Right ventricle myocardium superior (tissue), 1 donor: ENCODE measurements at places on chromosomes 2 and 18. TPM values are rescaled to one million over a fixed set of nuclear protein-coding genes. Genes with fewer than 3 reads are reported as not detected.
A peak's percentile ranks its signal among the peaks of the same experiment; 100 is the strongest.

DNA sequence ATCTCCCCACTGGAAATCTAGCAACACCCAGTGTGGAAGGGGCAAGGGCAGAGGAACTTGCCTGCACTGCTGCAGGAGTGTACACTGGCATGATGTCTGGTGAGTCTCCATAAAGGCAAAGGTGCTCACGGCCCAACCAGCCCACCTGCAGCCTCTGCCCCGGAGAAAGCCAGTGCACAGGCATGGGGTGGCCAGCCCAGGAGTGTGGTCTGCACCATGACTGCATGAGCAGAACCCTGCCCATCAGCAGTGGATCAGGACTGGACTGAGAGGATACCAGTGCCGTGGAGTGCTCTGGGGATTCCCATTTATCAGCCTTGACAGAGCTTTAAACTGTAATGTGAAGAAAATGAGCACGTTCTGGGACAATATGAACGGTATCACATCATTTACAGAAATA is 342.6 kb upstream of the HS6ST1 start:
- no peak for DNase-seq

CYBRD1 gene
- total RNA-seq, result 58.3 TPM

KCNF1 gene
- total RNA-seq, result not detected

DNA sequence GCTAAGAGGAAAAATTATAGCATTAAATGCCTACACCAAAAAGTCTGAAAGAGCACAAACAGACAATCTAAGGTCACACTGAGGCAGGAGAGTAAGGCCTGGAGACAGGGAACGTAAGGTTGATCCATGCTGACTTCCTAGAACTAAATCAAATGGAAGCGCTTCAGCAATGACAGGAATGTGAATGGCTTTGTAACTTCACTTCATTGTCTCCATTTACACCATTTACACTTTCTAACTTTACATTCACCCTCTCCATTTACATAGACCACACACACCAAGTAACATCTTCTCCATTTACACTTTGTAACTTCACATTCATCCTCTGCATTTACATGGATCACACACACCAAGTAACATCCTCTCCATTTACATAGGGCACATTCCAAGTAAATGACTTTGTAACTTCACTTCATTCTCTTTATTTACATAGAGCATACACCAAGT is 103.1 kb upstream of the SPATS2L start:
- DNase-seq, result no peak

GRCh38 chr18:49021433-49022129 is 70.8 kb upstream of the SMAD7 start:
- DNase-seq, result peak; percentile 68

- no peak for DNase-seq
These were observed 56.6 kb downstream of the FAM228A start for GRCh38 chr2:24231461-24231881.

DNA sequence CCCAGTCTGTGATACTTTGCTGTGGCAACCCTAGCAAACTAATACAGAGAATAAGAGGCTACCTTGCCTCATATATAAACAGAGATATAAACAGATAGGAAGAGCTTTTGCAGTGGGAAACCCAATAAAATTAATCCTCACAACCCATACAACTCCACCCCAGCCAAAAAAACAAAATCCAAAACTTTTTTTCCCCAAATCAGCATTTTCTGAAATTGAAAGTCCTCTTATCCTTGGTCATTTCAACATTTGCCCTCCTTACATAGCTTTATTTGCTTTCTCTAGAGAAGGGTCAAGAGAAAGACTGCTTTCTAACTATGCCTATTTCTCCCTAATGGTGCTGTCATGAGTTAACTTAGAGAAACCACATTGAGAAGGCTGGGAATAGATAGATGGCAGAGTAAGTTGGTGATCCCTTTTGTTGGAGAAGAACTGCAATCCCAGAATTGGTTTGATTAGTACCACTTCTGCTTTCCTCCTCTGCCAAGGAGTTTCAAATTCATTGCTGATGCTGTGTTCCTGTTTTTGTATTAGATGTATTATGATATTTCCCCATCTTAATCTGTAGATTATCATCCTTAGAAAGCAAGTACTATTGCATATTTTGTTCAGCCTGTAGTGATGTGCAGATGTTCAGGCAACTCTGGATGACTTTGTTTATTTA is 76.5 kb upstream of the B3GNT2 start:
- no peak for DNase-seq

DNA sequence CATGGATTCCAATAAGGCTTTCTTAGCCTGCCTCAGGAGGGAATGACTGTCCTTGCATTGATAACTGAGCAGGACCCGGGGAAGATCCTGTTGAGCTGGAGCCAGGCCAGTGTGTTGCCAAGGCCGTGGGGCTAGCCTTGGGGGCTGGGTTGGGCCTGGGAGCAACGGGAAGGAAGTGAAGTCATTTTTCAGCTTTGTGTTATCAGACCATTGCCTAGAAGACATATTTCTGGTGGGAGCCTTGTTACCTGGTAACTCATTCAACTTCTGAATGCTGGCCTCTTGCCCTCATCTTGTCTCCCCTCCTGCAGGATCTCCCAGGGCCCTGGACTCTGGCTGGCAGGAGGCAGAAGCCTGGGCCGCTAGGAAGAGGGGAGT is 92.7 kb upstream of the MGAT5 start:
- DNase-seq, result peak; percentile 62

- DNase-seq, result no peak
These were observed 148.0 kb upstream of the KCTD1 start for GRCh38 chr18:26696308-26696707.

RND3 gene
- total RNA-seq, result 20.4 TPM

OTOS gene
- not detected for total RNA-seq

DNA sequence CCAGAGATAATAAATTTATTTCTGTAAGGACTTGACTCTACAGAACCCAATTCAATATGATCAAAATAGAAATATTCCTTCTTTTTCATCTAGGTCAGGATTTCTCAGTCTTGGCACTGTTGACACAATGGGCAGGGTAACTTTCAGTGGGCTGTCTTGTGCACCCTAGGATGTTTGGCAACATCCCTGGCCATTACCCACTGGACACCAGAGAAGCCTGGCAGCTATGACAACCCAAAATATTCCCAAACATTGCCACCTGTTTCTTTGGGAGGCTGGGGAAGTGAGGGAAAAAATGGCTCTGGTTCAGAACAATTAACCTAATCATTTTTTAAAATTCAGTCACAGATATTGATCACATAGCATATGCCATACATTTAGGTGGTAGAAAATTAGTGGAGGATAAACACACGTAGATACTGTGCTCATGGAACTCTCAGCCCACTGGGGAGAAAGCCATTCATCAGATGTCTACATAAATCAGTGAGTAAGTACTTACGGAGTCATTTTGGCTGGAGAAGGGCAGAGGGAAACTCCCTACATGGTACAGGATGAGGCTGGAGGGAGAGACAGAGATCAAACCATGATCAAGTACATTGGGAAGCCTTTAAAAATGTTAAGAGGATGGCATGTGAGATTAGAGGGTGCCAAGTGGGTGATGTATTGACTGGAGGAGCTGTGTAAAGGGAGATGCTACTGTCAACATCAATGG is 718 bp upstream of the TNP1 start:
- no peak for DNase-seq

GRCh38 chr2:189858291-189858690 is 74.0 kb downstream of the PMS1 start:
- no peak for DNase-seq

GRCh38 chr2:142875010-142875409 is 2.5 kb upstream of the KYNU start:
- DNase-seq, result no peak

DNA sequence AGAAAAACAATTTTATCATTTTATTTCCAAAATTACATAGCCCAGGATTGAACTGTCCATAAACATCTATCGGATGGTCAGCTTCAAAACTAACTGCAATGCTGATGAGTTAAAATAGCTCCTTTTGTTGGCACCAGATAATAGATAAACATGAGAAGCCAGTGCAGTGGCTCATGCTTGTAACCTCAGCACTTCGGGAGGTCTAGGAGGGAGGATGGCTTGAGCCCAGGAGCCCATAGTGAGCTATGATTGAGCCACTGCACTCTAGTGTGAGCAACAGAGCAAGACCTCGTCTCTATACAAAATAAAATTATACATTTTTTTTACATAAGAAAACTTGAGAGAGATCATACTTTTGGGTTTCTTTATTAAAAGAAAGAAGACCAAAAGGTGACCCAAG is 34.6 kb upstream of the IMPA2 start:
- DNase-seq, result no peak
